ENCODE measurements at places on chromosomes 2 and 18. TPM values are rescaled to one million over a fixed set of nuclear protein-coding genes. Genes with fewer than 3 reads are reported as not detected.

ABHD3 gene
- total RNA-seq, result 6.4 TPM

EFR3B gene
- 13.3 TPM for total RNA-seq

SCN1A gene
- not detected for total RNA-seq

CRACDL gene
- 5.7 TPM for total RNA-seq

PSTPIP2 gene
- total RNA-seq, result 9.1 TPM

LCLAT1 gene
- 17.5 TPM for total RNA-seq

NEB gene
- total RNA-seq, result 0.94 TPM

CD28 gene
- total RNA-seq, result not detected

- no peaks in the 10 kb centered on the region for H3K27me3 ChIP-seq
- H3K27ac ChIP-seq, result peak overlapping the region; percentile 67
- H3K36me3 ChIP-seq, result peaks cover 15% of the 10 kb centered on the region
These were observed 58.9 kb upstream of the RNU4ATAC start for GRCh38 chr2:121471532-121472469.

DNA sequence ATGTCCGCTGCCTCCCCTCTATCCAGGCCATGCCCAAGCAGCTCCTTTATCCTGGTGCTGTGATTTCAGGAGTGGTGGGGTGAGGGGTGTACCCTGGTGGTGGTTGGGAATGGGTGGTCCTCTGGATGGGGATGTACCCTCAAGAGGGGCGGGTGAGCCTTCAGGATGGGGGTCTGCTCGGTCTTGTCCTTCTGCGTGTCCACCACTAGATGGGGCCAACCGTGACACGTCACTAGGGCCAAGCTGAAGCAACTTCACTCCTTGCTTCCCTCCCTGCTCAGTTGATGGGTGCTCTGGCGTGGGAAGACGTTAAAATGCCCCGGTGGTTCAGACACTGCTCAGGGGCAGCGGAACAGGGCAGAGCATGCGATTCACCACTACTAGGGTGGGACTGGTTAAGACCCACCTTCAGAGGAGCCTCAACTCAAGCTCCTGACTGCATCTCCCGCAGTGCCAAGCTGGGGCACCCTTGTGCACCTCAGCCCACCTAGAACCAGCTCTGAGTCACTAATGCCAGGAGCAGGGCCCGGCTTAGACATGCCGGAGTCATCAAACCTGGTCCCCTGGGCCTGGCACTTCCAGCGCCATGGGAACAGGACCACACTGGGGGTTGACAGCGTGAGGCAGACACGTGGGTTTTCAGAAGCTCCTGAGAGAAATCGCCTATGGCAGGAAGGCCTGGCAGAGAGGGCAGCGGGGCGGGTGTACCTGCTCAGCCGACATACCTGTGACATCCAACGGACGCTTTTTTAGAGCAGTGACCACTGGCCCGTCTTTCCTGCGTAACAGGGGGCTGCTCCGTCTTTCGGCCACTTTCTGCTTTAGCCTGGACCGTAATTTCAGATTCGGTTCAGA lies 256.7 kb downstream of the HDAC4 start:
- H3K27ac ChIP-seq, result no peak overlapping the region
- H3K36me3 ChIP-seq, result no peaks in the 10 kb centered on the region
- peaks cover 6% of the 10 kb centered on the region for H3K4me1 ChIP-seq
- DNase-seq, result peak; percentile 30

- no peak overlapping the region for H3K4me3 ChIP-seq
- no peaks in the 10 kb centered on the region for H3K36me3 ChIP-seq
These were observed 16.4 kb upstream of the RPRD1A start for GRCh38 chr18:36083729-36084128.

DNA sequence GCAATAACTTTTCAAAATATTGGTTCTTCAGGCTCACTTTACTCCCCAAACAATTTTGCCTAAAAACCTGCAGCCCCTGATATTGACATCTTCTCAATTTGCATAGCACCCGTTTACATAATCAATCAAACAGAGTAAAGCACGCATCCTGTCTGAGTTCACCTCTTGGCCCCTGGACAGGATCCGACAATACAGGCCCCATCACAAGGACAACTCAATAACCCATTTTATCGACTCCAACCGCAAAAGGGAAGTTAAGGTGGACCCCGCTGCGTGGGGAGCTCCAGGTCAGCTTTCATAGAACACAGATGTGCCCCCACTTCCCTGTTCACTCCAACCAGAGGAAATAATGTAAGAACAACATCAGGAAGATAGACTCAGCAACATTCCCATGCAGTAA lies 44.7 kb downstream of the TTC32 start:
- H3K4me3 ChIP-seq, result no peak overlapping the region
- H3K4me1 ChIP-seq, result no peaks in the 10 kb centered on the region
- no peaks in the 10 kb centered on the region for H3K36me3 ChIP-seq
- H3K27me3 ChIP-seq, result no peaks in the 10 kb centered on the region
- no peak for DNase-seq
- no peak overlapping the region for H3K27ac ChIP-seq

DNA sequence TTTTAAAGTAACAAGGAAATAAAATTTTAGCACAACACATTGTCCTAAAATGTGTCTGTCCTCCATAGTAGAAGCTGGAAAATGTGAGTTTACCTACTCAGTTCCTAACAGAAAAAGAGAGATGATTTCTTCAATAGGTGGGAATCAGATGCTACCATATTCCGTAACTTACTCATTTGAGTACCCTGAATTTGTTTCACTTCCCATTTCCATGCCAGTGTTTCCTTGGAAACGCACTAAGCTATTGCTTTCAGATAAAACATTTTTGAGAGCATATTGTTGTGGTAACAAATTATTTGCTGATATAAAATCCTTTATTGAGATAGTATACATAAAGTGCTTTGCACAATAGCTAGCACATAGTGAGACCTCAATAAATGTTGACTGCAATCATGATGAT lies 137.5 kb upstream of the BARD1 start:
- DNase-seq, result no peak
- no peak overlapping the region for H3K27ac ChIP-seq
- no peaks in the 10 kb centered on the region for H3K36me3 ChIP-seq
- no peak overlapping the region for H3K4me3 ChIP-seq
- no peaks in the 10 kb centered on the region for H3K27me3 ChIP-seq

- no peaks in the 10 kb centered on the region for H3K36me3 ChIP-seq
- peak overlapping the region; percentile 65 for H3K27ac ChIP-seq
- peak; percentile 82 for DNase-seq
These were observed 9.4 kb downstream of the GPD2 start for GRCh38 chr2:156445296-156446220.

DNA sequence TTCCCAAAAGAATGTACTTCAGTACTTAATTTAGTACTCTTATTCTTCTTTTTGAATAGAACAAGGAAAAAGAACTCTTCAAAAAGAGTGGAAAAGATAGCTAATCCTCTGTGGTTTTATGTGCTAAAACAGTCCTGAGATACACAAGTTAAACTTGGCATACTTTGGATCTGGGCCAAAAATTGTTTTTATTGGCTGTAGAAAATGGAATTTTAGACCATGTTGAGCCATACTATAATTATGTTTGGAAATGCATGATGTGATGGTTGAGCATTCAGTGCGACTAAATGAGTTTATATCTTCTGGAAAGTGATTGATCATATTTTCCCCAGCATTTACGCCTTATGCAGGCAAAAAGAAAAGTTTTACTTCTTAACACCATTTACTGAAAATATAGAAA lies 18.0 kb upstream of the PDE1A start:
- no peaks in the 10 kb centered on the region for H3K36me3 ChIP-seq
- H3K4me3 ChIP-seq, result no peak overlapping the region
- H3K27me3 ChIP-seq, result no peaks in the 10 kb centered on the region
- no peaks in the 10 kb centered on the region for H3K4me1 ChIP-seq

GRCh38 chr18:26708806-26709716 lies 156.4 kb downstream of the AQP4 start:
- DNase-seq, result no peak
- H3K4me1 ChIP-seq, result no peaks in the 10 kb centered on the region
- H3K36me3 ChIP-seq, result no peaks in the 10 kb centered on the region
- no peak overlapping the region for H3K27ac ChIP-seq
- no peak overlapping the region for H3K4me3 ChIP-seq

- no peak for DNase-seq
- no peaks in the 10 kb centered on the region for H3K36me3 ChIP-seq
- no peak overlapping the region for H3K27ac ChIP-seq
- no peaks in the 10 kb centered on the region for H3K4me1 ChIP-seq
- H3K4me3 ChIP-seq, result no peak overlapping the region
- H3K27me3 ChIP-seq, result no peaks in the 10 kb centered on the region
These were observed 41.3 kb upstream of the AGFG1 start for GRCh38 chr2:227430639-227431038.

DNA sequence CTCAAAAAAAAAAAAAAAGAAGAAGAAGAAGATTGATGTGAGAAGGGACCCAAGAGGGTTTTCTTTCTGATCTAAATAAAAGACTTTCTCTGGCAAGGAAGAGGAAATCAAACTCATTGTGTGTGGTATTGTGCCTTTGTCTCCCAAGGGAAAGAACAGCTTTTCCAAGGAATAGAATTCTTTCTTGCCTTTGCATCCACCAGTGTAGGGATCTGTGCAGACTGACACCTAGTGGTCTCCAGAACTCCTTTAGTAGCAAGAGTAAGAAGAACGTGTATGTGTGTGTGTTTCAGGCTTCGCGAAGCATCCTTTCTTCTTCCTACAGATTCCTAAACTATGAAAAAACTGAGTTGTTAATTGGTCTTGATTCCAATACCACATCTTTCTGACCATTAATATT lies 33.5 kb upstream of the CRIM1 start:
- no peaks in the 10 kb centered on the region for H3K36me3 ChIP-seq
- no peaks in the 10 kb centered on the region for H3K4me1 ChIP-seq
- no peak overlapping the region for H3K4me3 ChIP-seq
- H3K27ac ChIP-seq, result no peak overlapping the region
